AML-193 (cell line): ENCODE measurements at places on chromosomes 1 and 21.

DNA sequence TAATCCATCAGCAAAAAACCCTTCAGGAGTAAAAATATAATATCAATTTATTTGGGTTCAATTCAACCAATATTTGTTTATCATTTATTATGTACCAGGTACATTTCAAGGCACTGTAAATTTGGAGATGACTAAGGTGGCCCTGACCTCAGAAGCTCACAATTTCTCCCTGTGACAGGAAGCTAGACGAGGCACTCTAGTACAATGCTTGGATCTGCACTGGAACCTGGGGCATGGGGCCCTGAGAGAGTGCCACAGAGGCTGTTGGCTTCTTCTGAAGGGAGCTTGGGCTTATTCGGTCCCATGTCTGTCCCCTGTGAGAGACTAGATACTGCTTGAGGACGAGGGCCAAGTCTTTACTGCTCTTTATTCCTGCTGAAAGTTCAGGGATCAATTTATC lies 31.5 kb downstream of the RHOU start:
- DNase-seq, result no peak

- DNase-seq, result peak; percentile 61
Observed at GRCh38 chr1:61641578-61642336, 83.2 kb downstream of the TM2D1 start.

- DNase-seq, result no peak
Observed at GRCh38 chr1:23466423-23466989, 17.5 kb downstream of the ASAP3 start.

GRCh38 chr21:41602531-41602930 lies 94.6 kb upstream of the TMPRSS2 start:
- no peak for DNase-seq

DNA sequence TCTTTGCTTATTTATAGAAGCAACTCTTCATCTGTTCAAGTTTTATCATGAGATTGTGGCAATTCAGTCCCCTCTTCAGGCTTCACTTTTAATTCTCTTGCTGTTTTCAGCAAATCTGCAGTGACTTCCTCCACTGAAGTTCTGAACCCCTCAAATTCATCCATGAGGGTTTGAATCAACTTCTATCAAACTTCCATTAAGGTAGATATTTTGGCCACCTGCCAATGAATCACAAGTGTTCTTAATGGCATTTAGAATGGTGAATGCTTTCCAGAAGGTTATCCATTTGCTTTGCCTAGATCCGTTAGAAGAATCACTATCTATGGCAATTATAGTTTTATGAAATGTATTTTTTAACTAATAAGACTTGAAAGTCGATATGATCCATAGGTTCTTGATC lies 946.7 kb upstream of the B3GALT2 start:
- DNase-seq, result no peak

DNA sequence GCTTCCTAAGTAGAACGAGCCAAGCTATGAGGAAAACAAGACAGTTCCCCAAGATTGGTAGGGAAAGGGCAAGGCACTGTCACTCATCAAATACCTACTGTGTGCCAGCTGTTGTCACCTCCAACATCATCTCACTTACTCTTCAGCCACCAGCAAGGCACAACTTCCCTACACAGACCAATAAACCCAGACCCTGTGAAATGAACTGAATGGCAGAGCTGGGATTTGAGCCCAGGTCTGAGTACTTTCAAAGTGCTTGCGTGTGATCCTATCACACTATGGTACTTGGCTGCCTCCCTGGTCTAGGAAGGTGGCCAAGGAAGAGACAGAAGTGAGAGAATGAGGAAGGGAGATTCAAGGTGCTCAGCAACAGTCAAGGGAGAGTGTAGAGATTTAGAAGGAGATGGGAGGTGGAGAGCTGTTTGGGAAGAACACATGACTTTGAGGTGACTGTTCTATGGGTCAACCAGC lies 16.7 kb upstream of the TRIM63 start:
- DNase-seq, result no peak

DNA sequence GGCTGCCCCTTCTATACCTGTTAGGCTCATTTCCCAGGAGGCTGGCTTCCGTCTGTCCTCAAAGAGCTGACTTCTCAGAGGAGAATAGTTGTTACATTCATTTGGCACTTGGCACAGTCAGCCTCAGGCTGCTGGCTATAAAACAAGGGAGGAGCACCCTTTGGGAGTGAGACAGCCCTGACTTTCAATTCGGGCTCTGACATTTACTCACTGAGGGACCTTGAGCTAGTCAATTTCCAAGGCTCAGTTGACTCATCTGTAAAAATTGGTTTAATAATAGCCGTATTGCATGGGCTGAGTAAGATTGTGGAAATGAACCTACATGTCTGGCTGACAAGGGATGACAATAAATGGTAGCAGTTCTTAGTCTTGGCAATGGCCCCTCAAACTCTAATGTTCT lies 13.7 kb downstream of the ALX3 start:
- no peak for DNase-seq

DNA sequence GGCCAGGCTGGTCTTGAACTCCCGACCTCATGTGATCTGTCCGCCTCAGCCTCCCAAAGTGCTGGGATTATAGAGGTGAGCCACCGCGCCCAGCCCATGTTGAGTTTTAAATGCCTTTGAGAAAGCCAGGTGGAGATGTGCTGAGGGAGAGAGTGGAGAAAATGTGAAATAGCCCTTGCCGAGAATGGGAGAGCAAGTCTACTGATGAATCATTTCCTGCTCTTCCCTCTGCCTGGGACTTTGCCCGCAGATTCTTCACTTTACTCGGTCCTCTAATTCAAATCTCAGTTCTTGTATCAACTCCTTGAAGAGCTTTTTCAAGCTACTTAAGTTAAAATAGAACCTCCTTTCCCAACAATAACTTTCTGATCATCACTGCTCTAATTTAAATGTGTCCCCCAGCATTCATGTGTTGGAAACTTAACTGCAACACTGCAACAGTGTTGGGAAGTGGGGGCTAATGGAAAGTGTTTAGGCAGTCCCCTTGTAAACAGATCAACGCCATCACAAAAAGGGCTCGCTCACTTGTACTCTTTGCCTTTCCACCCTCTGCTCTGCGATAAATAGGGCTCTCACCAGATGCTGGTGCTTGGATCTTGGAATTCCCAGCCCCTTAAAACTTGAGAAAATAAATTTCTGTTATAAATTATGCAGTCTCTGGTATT lies 27.8 kb downstream of the OSBPL9 start:
- no peak for DNase-seq

- no peak for DNase-seq
Observed at GRCh38 chr21:45391743-45392572, 13.0 kb upstream of the COL18A1 start.

- DNase-seq, result no peak
Observed at GRCh38 chr1:101107496-101108110, 82.0 kb upstream of the DPH5 start.

DNA sequence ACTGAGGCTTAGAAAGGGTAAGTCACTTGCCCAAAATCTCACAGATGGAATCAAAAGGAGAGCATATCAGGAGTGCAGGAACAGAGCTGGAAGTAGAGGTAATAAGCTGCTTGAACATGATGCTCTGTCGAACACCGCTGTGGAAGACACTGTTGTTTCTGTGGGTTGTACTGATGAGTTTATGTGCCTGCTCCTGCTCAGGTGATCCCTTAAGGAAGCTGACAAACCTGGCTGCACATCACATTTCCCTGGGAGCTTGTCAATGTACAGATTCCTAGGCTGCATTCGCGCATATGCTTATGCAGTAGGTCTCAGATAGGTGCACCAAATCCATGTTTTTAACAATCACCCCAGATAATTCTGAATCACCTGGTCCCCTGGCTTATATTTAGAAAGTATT lies 79.7 kb downstream of the ZNF326 start:
- no peak for DNase-seq

DNA sequence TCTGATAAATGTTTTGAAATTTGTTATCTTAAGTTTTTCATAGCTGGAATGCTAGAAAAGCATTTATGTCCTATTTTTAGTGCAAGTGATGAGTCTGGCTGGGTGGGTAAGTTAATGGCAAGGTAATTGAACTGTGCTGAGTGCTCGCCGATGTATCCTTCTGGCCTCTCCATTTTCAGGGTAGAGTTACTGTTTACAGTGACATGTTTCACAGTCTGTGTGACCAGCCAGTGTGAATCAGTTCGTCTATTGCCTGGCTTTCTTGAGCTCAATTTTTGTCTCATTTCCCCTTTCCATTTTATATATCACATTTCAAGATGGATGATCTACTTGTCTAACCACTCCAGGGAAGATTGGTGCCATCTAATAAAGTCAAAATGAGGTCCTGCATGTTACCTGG lies 44.1 kb downstream of the ITSN1 start:
- DNase-seq, result no peak

DNA sequence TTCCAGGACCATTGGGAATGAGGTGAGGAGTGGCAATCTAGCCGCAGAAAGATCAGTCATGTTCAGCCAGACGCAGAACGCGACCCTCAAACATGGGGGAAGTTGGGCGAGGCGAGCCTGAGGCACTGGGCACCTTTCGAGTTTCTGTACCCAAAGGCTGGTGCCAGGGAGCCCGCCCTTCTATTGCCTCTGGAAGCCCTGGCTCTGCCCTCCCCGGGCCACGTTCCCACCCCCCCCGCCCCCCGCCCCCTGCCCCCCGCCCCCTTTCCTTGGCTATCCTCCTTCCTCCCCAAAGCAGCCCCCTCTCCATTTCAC lies 2.2 kb upstream of the ZBTB7B start:
- DNase-seq, result no peak

DNA sequence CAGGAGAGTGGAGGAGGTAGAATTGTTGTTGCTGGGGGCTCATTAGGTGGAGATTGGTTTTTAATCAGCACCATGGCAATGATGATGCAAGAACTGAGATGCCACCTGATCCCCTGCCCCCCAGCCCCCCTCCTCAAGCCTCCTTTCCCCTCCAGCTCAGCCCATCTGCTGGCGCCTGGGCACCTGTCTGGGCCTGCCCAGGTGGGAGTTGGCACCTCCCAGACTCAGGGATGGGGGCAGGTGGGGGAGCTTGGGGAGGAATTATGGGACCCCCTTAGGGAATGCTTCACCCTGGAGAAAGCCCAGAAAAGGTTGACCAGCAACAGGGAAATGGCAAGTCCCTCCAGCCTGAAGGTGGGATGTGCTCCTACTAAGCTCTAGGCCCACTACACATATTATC lies 1.5 kb upstream of the NHLH1 start:
- no peak for DNase-seq

- DNase-seq, result no peak
Observed at GRCh38 chr1:44114098-44114497, 4.5 kb upstream of the KLF17 start.

- DNase-seq, result peak; percentile 12
Observed at GRCh38 chr1:196193896-196194559, 414.2 kb downstream of the KCNT2 start.

DNA sequence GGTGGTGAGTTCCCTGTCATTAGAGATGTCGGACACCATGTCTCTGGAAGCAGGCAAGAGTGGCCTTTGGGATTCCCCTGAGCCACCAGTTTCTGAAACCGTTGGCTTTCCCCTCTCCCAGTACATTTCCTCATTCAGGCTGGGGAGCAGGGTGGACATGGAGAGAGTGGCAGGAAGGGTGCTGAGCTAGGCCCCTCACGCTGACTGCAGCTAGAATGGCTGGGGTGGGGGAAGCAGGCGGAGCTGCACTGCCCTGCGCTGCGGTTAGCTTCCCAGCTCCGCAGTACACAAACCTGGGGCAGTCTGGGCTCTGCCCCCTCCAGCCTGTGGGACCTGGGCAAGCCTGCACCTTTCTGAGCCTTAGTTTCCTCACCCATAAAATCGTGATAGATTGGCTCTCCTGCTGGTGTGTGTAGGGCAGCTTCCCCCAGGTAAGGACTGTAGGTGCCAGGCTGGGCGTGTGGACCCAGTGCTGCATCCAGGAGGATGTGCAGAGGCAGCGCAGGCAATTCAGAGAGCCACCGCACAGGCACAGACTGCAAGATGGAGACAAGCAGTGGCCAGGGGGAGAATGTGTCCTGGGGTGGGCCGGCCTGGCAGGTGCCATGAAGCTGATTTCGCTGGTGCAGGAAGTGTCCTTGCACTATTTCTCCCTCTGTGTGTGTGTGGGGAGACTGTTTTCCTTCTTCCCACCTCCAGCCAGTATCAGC lies 3.0 kb downstream of the PLA2G2F start:
- no peak for DNase-seq

DNA sequence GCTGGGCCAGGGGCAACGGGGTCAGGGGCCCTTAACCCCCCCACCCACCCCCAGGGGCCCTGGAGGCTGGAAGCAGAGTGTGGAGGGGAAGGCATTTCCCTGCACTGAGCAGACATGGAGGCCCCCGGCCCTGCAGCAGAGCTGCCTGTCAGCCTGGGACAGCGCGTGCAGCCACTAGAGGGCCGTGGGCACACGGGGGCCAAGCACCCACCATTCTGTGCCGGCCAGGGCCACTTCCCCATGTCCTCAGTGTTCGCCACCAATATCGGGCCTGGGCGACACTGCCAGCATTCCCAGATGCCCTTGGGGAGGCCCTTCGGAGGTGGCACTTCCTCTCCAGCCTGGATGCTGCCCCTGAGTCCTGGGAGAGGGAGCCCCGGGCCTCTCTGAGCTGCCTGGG lies 23.2 kb upstream of the ARHGEF16 start:
- DNase-seq, result no peak

- DNase-seq, result no peak
Observed at GRCh38 chr1:147757015-147757990, 3.1 kb downstream of the GJA5 start.
